ENCODE measurements at places on chromosomes 4 and X. TPM values are rescaled to one million over a fixed set of nuclear protein-coding genes. Genes with fewer than 3 reads are reported as not detected.

- no peak for DNase-seq
- H3K4me3 ChIP-seq = no peak overlapping the region
- H3K4me1 ChIP-seq = peaks cover 21% of the 10 kb centered on the region
- peaks cover 3% of the 10 kb centered on the region for H3K36me3 ChIP-seq
- H3K27ac ChIP-seq = no peak overlapping the region
- peaks cover 37% of the 10 kb centered on the region for H3K27me3 ChIP-seq
Measured at GRCh38 chrX:13159886-13160285, 115.5 kb upstream of the FAM9C start.

DNA sequence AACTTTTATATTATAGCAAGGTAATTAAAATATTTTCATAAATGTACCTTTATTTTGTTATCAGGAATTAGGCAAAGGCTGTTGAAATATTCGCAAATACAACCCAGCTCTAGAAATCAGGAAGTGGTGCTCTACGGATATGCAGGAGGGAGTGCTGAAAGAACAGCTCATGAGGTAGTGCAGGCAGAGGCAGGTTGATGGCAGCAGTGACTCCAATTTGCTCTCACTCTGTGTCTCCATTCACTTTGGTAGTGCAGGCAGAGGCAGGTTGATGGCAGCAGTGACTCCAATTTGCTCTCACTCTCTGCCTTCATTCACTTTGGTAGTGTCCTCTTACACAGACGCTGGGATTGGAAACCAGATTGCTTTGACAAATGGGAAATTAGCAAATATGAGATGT, 277.9 kb downstream of the TRIML1 start:
- peak; percentile 34 for DNase-seq
- peaks cover 8% of the 10 kb centered on the region for H3K4me1 ChIP-seq
- H3K27ac ChIP-seq = no peak overlapping the region
- H3K4me3 ChIP-seq = no peak overlapping the region
- peaks cover 14% of the 10 kb centered on the region for H3K36me3 ChIP-seq

GRCh38 chr4:115121351-115122043, 8.1 kb upstream of the NDST4 start:
- H3K27me3 ChIP-seq = no peaks in the 10 kb centered on the region
- H3K36me3 ChIP-seq = no peaks in the 10 kb centered on the region
- H3K4me1 ChIP-seq = peaks cover 13% of the 10 kb centered on the region
- H3K4me3 ChIP-seq = no peak overlapping the region
- no peak for DNase-seq
- H3K27ac ChIP-seq = no peak overlapping the region

GRCh38 chr4:17702641-17703040, 78.8 kb downstream of the FAM184B start:
- H3K36me3 ChIP-seq = no peaks in the 10 kb centered on the region
- H3K27ac ChIP-seq = no peak overlapping the region

GRCh38 chrX:130108647-130109428, 1.5 kb downstream of the ELF4 start:
- peak; percentile 14 for DNase-seq
- peaks cover 47% of the 10 kb centered on the region for H3K27me3 ChIP-seq
- peaks cover 20% of the 10 kb centered on the region for H3K4me1 ChIP-seq
- no peak overlapping the region for H3K27ac ChIP-seq
- no peaks in the 10 kb centered on the region for H3K36me3 ChIP-seq
- H3K4me3 ChIP-seq = peak overlapping the region; percentile 52

- DNase-seq = no peak
- H3K36me3 ChIP-seq = no peaks in the 10 kb centered on the region
- H3K27ac ChIP-seq = no peak overlapping the region
Measured at GRCh38 chrX:118225711-118226428, 109.3 kb upstream of the KLHL13 start.

DNA sequence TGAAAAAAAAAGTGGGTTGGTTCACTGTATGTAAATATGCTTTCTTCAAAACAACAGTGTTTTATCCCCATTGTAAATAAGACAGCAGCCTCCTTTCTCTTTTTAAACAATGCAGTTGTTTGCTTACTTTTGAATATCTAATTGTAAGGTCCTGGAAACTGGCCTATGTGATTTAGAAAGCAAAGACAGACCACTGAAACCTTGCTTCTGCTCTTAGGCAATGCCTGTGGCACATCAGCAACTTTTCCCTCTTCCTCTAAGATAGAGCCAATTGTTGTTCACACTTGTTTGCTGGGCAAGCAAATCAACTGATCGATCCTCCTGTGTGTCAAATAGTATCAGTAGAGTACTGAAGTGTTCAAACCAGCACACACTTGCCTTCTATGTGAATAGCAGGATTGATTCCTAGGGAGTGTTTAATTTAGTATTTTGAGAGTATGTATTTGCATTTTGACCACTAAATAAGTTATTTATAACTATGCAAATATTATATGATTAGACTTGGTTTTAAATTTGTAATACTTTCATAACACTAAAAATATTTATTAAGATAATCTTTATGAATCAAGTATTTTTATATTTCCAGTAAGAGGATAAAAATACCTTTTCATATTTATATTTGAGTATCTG, 55.4 kb upstream of the GRPR start:
- no peaks in the 10 kb centered on the region for H3K27me3 ChIP-seq
- H3K36me3 ChIP-seq = peaks cover 10% of the 10 kb centered on the region
- no peaks in the 10 kb centered on the region for H3K4me1 ChIP-seq
- no peak for DNase-seq

The SUPT20HL2 gene
- not detected for total RNA-seq

The WNK3 gene
- total RNA-seq = 24.3 TPM
